ENCODE measurements at places on chromosomes 6 and 20.

DNA sequence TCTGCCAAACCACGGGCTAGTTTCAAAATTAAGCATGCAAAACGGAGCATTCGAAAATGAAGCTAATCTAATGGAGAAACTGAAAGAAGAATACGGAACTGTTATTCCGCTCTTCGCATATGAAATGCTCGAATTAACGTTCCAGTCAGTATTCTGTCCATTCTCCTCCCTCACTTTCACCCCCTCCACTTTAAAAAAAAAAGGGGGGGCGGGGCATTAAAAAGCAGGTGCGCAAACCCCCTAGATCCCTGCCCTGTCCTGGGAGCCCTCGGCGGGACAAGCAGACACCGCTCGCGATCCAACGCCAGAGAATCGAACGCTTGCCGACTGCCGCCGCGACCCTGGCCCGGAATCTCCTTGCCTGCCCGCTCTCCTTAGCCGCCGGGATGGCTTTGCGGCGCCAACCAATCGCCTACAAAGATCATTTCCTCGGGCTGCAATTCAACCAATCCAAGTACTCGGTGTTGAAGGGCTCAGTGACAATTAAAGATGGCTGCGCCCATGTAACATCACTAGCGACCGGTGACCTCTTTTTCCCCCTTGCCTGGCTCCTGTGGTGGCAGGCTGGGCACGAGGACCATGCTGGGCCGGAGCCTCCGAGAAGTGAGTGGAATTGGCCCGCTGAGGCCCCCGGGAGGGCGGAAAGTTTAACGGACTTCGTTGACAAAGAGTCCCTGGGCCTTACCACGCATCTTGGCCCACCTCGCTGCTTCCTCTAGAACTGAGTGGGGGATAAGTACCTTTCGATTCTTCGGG lies at the start of the genes QRSL1 and RTN4IP1:
Gene QRSL1 (plus strand): TSS at position 476 of the 756 bp plus-strand sequence. CDS start 104 bp downstream, at position 580.
Gene RTN4IP1 (minus strand): TSS at position 396 of the 756 bp plus-strand sequence. CDS start 477 bp downstream, outside the sequence.
- DNase-seq, result peak; percentile 78

- no peak for DNase-seq
These were observed 56.0 kb downstream of the MAP3K7 start for GRCh38 chr6:90530882-90531281.

DNA sequence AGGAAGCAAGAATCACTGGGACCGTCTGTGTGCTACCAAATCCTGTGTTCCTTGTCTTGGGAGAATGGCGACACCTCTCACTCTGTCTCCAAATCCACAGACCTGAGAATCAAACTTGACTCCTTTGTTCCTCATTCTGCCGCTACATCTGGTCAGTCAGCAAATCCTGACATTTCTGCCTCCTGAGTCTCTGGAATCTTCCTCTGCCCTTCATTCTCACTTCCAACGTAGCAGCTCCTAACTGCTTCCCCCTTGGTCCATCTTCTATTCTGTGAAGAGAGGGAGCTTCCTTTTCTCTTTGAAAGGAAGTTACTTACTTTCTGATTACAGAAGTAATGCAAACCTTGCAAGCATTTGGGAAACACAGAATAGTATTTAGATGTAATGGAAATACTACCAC lies 37.7 kb downstream of the SYTL3 start:
- no peak for DNase-seq

DNA sequence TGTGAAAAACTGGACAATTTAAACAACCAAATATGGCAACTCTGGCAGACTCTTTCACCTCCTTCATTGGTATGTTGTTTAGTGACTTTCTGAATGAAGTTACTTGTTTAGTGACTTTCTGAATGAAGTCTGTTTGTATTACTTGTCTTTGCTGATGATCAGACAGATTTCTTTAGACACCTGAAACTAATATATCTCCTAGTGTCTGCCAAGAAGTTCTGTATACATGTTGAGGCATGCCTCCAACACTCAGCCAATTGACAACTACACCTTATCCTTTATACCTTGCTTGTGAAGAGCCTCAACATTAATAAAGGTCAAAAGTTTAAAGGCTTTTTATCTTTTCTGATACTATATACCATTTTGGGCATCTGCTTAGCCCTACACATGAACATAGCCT lies 725.4 kb upstream of the EPHA7 start:
- DNase-seq, result no peak

- peak; percentile 16 for DNase-seq
These were observed 75.4 kb upstream of the TMEM244 start for GRCh38 chr6:129936329-129937165.

DNA sequence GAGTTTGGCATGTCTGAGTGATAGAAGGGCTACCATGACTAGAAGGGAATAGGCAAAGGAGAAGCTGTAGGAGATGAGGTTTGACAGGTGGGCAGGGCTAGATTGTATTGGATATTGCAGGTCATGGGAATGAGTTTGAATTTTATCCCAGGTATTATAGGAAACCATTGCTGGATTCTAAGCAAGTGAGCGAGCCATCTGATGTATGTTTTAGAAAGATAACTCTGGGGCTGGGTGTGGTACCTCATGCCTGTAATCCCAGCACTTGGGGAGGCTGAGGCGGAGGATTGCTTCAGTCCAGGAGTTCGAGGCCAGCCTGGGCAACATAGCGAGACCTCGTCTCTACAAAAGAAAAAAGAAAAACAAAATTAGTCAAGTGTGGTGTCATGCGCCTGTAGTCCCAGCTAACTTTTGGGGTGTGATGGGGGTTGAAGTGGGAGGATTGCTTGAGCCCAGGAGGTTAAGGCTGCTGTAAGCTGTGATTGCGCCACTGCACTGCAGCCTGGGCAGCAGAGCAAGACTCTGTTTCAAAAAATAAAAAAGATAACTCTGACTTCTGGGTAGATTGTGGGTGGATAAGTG lies 16.9 kb downstream of the STK4 start:
- no peak for DNase-seq

- DNase-seq, result no peak
These were observed 18.4 kb downstream of the SCP2D1 start for GRCh38 chr20:18831830-18832499.

Measured in T-helper 2 cell (primary cell).